IMR-90 (cell line): ENCODE measurements at places on chromosomes 2 and 18.
A peak's percentile ranks its signal among the peaks of the same experiment; 100 is the strongest.

GRCh38 chr2:172370821-172371455, 56.4 kb upstream of the ITGA6 start:
- no peak overlapping the region for H3K27ac ChIP-seq
- H3K4me3 ChIP-seq = no peak overlapping the region
- H3K36me3 ChIP-seq = no peaks in the 10 kb centered on the region

DNA sequence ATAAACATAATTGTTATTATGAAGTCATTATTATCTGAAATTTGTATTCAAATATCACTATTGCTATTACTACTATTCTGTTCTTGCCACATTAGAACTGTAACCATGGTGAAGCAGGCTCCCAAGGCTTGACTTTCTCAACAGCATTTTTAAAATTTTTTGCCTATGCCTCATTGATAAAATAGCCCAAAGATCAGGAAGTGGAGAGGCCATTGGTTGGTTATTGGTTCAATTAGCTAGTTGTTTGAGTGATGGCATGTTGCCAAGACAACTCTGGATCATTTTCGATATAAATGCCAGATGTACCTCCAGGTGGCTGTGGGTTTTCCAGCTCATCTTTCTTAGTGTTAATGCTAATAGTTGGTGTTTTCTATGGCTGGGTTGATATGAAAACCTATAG, 513.5 kb downstream of the TRIB2 start:
- H3K27ac ChIP-seq = no peak overlapping the region
- H3K36me3 ChIP-seq = no peaks in the 10 kb centered on the region
- no peak overlapping the region for H3K4me3 ChIP-seq
- DNase-seq = no peak
- no peaks in the 10 kb centered on the region for H3K4me1 ChIP-seq

- H3K4me1 ChIP-seq = peaks cover 14% of the 10 kb centered on the region
- no peaks in the 10 kb centered on the region for H3K36me3 ChIP-seq
- DNase-seq = no peak
- no peak overlapping the region for H3K4me3 ChIP-seq
- peak overlapping the region; percentile 41; the same call in 1 of the 2 replicates for H3K27ac ChIP-seq
- no peaks in the 10 kb centered on the region for H3K27me3 ChIP-seq
Observed at GRCh38 chr18:74284191-74284979, 7.4 kb downstream of the CYB5A start.

DNA sequence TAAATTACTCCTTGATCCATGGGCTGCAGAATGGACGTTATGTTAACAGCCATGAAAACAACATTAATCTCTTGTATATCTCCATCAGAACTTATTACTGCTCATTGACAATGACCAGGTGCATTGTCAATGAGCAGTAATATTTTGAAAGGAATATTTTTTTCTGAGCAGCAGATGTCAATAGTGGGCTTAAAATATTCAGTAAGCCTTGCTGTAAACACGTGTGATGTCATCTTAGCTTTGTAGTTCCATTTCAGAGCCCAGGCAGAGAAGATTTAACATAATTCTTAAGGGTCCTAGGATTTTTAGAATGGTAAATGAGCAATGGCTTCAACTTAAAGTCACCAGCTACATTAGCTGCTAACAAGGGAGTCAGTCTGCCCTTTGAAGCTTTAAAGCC, 26.6 kb downstream of the CFAP210 start:
- 0 out of 2 replicates have a peak, but pooled peaks cover 2% of the 10 kb centered on the region for H3K4me1 ChIP-seq
- H3K27me3 ChIP-seq = peaks cover 4% of the 10 kb centered on the region; the same call in 1 of the 2 replicates
- no peaks in the 10 kb centered on the region for H3K36me3 ChIP-seq
- DNase-seq = no peak
- H3K27ac ChIP-seq = no peak overlapping the region

GRCh38 chr18:45930963-45931362, 36.2 kb downstream of the EPG5 start:
- H3K36me3 ChIP-seq = peaks cover 39% of the 10 kb centered on the region
- peaks cover 9% of the 10 kb centered on the region for H3K4me1 ChIP-seq
- H3K27ac ChIP-seq = no peak overlapping the region
- H3K4me3 ChIP-seq = no peak overlapping the region
- no peaks in the 10 kb centered on the region for H3K27me3 ChIP-seq

GRCh38 chr2:156118753-156119416, 213.6 kb downstream of the NR4A2 start:
- H3K27ac ChIP-seq = no peak overlapping the region
- DNase-seq = no peak
- H3K4me3 ChIP-seq = no peak overlapping the region
- no peaks in the 10 kb centered on the region for H3K27me3 ChIP-seq
- no peaks in the 10 kb centered on the region for H3K36me3 ChIP-seq
